ENCODE measurements at places on chromosomes 12 and 14. TPM values are rescaled to one million over a fixed set of nuclear protein-coding genes. Genes with fewer than 3 reads are reported as not detected.

OAS2 gene
- total RNA-seq, result 157 TPM

C12orf43 gene
- total RNA-seq, result 21.3 TPM

DNA sequence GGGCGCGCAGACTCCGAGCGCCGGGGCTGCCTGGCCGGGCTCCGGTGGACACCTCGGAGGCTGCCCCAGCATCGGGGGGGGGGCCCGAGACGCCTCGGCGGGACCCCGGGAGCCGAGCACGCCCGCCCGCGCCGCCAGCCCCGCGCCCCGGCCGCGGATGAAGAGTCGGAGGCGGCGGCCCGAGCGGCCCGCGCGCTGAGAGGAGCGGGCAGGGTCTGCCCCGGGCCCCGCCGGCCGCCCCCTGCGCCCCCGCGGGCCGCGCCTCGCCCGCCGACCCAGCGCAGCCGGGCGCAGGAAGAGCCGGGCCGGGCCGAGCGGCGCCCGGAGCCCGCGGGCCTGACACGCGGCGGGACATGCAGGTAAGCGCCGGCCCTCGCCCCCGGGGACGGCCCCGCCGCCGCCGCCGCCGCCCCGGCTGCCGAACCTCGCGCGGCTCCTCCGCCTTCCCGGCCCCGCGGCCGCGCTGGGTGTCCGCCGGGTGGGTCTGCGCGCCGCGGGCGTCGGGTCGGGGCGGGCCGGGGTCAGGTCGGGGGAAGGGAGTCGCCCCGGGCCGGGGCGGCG is 63.7 kb downstream of the FBXL14 start:
- no peak for DNase-seq

GRCh38 chr14:95697764-95698163 is 11.5 kb downstream of the TCL1B start:
- DNase-seq, result no peak

GRCh38 chr12:130909111-130909510 is 37.2 kb downstream of the RAN start:
- DNase-seq, result no peak

DNA sequence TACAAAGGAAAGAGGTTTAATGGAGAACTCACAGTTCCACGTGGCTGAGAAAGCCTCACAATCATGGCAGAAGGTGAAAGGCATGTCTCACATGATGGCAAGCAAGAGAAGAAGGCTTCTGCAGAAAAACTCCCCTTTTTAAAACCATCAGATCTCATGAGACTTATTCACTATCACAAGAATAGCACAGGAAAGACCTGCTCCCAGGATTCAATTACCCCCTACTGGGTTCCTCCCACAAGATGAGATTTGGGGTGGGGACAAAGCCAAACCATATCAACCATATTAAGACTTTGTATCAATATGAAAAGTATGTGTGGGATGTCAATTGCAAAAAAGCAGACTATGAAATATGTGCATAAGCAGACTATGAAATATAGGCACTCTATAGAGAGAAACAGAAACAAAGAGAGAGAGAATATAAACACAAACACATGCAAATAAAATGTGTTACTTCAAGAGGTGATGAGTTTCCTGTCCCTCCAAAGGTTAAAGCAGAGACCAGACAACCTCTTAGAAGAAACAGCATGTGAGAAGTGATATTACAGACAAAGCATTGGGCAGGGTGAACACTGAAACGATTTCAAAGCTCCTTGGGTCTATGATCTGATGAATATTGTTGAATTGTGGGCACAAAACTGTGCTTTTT is 151.2 kb upstream of the KRR1 start:
- DNase-seq, result no peak

DNA sequence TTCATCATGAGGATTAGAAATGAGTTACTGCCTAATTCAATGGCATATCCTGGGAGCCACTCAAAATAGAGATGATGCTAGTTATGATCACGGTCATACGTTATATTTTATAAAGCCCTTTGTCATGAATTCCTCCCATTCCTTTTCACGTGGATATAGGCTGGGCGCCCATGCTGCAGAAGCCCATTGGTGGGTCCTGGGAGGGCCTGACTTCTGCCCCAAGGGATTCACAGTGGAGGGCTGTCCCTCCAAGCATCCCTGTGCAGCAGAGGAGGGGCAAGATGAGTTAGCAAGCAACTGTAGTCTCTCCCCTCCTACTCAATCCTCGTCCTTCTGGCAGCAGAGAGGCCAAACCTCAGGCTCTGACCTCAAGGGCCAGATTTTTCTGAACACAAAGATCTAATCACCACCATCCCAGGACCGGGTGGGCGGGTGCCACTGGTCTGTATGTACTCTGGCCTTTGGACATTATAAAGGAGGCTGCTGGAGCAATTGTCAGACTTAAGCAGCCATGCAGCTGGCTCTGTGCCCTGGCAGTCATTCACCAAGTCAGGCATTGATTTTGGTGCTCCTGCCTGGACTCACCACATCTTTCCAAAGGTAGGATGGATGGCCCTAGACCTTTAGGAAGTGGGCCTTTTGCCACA is 8.6 kb downstream of the GLTP start:
- DNase-seq, result no peak

- DNase-seq, result no peak
Observed at GRCh38 chr12:132109741-132110140, 34.4 kb downstream of the DDX51 start.

Data from foreskin keratinocyte (primary cell).